Panc1 (cell line): ENCODE measurements at places on chromosomes 12 and 14. TPM values are rescaled to one million over a fixed set of nuclear protein-coding genes. Genes with fewer than 3 reads are reported as not detected.

GRCh38 chr12:9758119-9758518 lies 2.6 kb downstream of the CD69 start:
- H3K4me3 ChIP-seq: peak overlapping the region; percentile 21
- DNase-seq: no peak
- H3K27ac ChIP-seq: peak overlapping the region; percentile 18; the same call in 1 of the 2 replicates
- no peaks in the 10 kb centered on the region for H3K36me3 ChIP-seq

DNA sequence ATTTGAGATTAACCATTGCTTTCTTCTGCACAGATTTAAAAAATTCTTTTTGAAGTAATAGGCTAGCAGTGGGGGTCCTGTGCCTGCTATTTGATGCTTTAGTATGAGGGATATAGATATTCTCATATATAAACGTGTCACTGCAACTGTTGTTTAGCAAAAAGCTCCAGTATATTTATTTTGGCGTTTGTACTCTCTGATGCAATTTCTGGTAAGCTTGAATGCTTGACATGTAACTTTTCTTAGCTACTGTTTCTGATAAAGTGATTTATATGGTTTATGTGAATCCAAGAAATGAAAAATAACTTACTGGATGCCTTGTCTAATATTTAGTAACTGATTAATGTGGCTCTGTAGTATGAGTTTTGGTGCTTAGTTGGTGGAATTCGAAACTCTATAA lies 77.1 kb downstream of the TTLL5 start:
- H3K4me1 ChIP-seq: no peaks in the 10 kb centered on the region
- H3K4me3 ChIP-seq: no peak overlapping the region
- no peak for DNase-seq
- no peaks in the 10 kb centered on the region for H3K27me3 ChIP-seq
- H3K36me3 ChIP-seq: no peaks in the 10 kb centered on the region

GRCh38 chr12:111842556-111843396 lies 748 bp downstream of the MAPKAPK5 start:
- peaks cover 12% of the 10 kb centered on the region; the same call in 1 of the 2 replicates for H3K4me1 ChIP-seq
- peaks cover 3% of the 10 kb centered on the region; the same call in 1 of the 2 replicates for H3K36me3 ChIP-seq
- no peaks in the 10 kb centered on the region for H3K27me3 ChIP-seq
- peak overlapping the region; percentile 82 for H3K27ac ChIP-seq
- peak overlapping the region; percentile 99 for H3K4me3 ChIP-seq
- no peak for DNase-seq

The NFATC4 gene
- total RNA-seq: 0.36 TPM

The ADAMTS20 gene
- not detected for total RNA-seq

DNA sequence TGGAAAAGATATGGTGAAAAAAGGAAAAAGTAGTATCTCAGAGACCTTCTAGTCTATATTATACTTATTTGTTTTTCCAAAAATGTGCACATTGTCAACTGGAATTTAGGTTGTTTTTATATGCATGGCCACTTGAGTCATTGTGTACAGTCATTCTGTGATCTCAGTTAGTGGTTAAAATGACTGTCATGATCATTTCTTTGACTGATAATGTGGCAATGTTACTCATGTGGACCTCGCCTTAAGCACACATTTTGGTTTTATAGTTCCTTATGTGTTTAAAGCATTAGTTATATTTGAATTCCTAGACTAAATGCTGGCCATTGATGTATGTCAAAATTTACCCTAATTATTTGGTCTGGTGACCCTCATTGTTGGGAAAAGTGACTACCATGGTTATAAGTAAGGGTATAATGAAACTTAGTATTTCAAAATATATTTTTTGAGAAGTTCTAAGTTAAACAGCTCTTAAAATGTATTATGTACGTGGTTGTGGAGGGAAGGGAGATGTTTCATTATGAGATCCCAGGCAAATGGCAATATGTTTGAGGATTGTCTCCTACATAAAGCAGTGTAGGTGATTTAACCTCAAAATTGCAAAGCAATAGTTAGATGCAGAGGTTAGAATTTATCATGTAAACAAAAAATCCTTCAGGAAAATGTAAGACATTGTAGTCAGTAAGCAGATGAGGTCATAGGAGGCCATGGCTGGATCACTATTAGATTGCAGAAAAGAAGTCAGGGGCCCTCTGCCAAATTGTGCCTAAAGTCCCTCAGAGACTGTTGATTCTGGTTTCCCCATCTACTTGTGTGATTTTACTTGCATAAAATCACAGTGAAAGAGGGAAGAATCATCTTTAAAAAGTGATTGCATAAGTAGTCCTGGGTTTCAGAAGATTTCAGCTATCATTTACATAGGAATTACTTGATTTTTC lies 17.5 kb downstream of the PNMA1 start:
- H3K4me3 ChIP-seq: no peak overlapping the region
- no peak overlapping the region for H3K27ac ChIP-seq
- H3K27me3 ChIP-seq: no peaks in the 10 kb centered on the region
- H3K4me1 ChIP-seq: no peaks in the 10 kb centered on the region
- no peaks in the 10 kb centered on the region for H3K36me3 ChIP-seq

DNA sequence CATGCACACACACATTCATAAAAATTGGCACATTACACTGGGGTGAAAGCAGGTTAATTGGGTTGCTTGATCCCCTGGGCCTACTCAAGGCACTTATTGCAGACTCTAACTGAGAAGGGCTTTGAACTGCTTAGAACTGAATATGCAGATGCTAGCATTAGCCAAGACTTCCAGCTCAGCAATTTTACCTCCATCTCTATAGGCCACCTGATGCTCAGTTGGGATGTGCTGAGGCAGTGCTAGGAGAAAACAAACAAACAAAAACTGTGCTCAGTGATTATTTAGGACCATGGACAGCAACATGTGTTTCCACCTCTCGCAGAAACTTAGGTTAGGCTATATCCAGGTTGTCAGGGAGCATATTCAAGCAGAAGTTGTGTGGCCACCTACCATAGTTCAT lies 124.8 kb upstream of the WSCD2 start:
- no peak overlapping the region for H3K27ac ChIP-seq
- H3K4me1 ChIP-seq: no peaks in the 10 kb centered on the region
- no peaks in the 10 kb centered on the region for H3K27me3 ChIP-seq
- H3K4me3 ChIP-seq: no peak overlapping the region
- DNase-seq: no peak
- no peaks in the 10 kb centered on the region for H3K36me3 ChIP-seq

GRCh38 chr12:126084480-126084879 lies 1019.2 kb downstream of the AACS start:
- no peaks in the 10 kb centered on the region for H3K36me3 ChIP-seq
- H3K4me1 ChIP-seq: no peaks in the 10 kb centered on the region
- DNase-seq: no peak
- no peak overlapping the region for H3K4me3 ChIP-seq
- no peaks in the 10 kb centered on the region for H3K27me3 ChIP-seq
